Stimulated activated CD4-positive, alpha-beta T cell treated with anti-CD3 and anti-CD28 coated beads, Interleukin-15, amount 100 ng/mL, for 1 hour (primary cell): ENCODE measurements at places on chromosomes 11 and 22.

DNA sequence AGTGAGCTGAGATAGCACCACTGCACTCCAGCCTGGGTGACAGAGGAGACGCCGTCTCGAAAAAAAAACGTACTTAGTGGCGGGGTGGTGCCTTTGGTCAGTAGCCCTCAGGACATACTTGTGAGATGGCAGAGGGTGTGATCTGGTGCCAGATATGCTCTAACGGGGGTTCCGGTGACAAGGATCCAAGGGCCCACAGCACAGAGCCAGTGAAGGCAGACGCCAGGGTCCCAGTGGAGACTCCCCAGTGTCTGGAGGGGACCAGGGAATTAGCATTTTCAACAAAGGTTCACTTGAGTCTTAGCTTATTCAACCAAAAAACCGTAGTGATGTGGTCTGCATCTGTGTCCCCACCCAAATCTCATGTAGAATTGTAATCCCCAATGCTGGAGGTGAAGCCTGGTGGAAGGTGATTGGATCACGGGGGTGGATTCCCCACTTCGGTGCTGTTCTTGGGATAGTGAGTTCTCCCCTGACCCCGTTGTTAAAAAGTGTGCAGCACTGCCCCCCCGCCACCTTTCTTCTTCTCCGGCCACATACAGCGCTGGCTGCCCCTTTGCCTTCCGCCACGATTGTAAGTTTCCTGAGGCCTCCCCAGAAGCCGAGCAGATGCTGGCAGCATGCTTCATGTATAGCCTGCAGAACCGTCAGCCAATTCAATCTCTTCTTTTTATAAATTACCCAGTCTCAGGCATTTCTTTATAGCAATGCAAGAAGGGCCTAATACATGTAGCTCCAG lies 26.6 kb upstream of the OSBPL5 start:
- DNase-seq = no peak

- no peak for DNase-seq
Observed at GRCh38 chr11:61791737-61792309, 576 bp downstream of the TMEM258 start.

GRCh38 chr11:131917634-131918384 lies 547.4 kb downstream of the NTM start:
- no peak for DNase-seq

GRCh38 chr11:66338276-66339161 lies 2.3 kb upstream of the RIN1 start:
- DNase-seq = no peak

DNA sequence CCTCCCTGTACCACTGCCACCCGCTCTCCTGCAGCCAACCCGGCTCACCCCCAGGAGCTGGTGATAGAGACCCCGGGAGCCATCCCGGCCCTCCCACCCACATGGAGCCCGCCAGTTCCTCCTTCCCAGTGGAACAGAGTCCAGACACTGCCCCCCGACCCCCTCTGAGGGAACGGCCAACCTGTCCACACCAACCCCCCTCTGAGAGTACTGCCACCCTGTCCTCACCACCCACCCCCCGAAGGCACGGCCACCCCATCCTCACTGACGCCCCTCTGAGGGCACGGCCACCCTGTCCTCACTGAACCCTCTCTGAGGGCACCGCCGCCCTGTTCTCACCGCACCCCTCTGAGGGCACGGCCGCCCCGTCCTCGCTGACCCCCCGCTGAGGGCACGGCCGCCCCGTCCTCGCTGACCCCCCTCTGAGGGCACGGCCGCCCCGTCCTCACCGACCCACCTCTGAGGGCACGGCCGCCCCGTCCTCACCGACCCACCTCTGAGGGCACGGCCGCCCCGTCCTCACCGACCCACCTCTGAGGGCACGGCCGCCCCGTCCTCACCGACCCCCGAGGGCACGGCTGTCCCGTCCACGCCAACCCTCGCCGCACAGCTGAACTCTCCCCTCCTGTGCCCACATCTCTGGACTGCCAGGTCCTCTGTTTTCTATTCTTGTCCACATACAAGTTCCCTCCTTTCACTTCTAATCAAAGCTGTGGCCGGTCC lies 18.0 kb downstream of the TOLLIP start:
- no peak for DNase-seq

GRCh38 chr22:19802001-19802893 lies 41.7 kb downstream of the TBX1 start:
- no peak for DNase-seq

- DNase-seq = no peak
Observed at GRCh38 chr11:65854161-65854592, 3.8 kb downstream of the CFL1 start.

DNA sequence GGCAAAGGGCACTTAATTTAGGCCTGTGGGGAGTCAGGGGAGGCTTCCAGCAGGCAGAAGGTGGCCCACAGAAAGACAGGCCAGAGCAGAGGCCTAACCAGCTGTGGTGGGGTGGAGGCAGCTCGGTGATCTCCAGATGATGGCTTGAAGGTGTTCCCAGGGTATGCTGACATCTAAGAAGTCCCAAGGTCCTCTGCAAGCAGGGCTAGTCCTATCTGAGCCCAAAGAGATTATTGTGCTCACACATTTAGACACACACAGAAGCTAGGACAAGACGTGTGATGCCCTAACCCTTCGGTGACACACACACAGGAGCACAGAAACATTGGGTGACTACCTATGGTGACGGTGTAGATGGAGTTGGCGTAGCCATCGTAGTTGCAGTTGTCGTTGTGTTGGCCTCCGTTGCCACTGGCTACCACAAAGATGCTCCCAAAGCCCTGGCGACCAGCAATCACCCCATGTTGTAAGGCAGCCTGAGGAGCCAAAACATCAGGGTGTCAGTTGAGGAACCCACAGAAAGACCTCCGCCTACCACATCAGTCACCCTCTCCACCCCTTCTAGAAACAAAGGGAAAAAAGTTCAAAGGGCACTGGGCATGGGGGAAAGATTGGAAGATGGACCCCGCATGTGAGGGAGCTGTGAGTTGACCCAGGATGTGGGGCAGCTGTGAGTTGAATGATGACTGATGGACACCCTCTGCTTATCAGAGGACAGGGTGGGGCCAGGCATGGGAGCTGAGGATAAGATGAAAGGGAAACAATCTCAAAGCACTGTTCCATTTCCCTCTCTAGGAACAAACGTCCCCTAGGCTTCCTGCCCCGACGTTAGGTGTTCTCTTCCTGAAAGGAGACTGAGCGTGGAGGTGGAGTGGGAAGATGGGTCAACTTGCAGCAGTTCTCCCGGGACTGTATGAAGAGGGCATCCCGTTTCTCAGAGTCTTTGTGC lies 7.9 kb downstream of the PCSK7 start:
- no peak for DNase-seq

DNA sequence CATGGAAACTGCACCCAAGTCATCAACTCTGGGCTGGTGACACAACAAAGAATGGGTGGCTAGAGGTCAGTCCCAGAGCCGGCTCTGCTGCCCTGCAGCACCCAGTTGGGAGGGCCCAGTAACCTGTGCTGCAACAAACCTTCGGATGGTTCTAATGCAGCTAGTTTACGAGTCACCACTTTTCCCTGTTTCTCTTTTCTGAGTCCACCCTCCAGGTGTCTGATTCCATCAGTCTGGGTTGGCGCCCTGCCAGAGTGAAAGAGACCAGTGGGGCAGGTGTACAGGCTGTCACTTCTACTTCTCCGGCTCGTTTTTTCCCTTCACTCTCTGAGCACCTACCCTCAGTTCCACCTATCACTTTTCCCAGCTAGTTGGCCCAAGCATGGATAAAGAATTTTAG lies 572.9 kb downstream of the NTM start:
- DNase-seq = no peak

- no peak for DNase-seq
Observed at GRCh38 chr11:88337987-88338668, 592 bp upstream of the CTSC start.

- no peak for DNase-seq
Observed at GRCh38 chr11:69682221-69682620, 7.1 kb upstream of the LTO1 start.

DNA sequence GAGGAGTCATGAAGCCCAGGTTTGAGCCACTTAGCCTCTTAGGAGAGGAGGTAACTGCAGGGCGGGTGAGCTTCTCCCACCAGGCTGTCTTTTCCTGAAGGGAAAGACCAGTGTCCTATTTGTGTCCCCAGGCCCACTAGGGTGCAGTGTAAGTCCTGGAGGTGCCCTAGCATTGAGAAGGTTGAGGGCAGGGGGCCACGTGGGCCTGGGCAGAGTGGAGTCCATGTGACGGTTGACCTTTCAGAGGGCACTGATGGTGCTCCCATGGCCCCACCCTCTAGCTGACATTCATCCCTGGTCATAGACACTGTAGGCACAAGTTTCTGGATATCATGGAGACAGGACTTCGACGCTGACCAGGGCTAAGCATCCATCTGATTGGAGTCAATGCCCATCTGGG lies 44.1 kb upstream of the TP53I11 start:
- no peak for DNase-seq

GRCh38 chr22:33811686-33812085 lies 108.6 kb downstream of the LARGE1 start:
- no peak for DNase-seq
